ENCODE measurements at places on chromosomes 4 and X. TPM values are rescaled to one million over a fixed set of nuclear protein-coding genes. Genes with fewer than 3 reads are reported as not detected.

Gene TRAPPC2
- 13.9 TPM for total RNA-seq

- DNase-seq, result no peak
These were observed 178.7 kb downstream of the FRAS1 start for GRCh38 chr4:78235800-78236199.

Gene S100P
- total RNA-seq, result not detected

GRCh38 chr4:141216002-141216761 is 4.5 kb upstream of the ZNF330 start:
- no peak for DNase-seq

Gene ARFIP1
- 42.4 TPM for total RNA-seq

DNA sequence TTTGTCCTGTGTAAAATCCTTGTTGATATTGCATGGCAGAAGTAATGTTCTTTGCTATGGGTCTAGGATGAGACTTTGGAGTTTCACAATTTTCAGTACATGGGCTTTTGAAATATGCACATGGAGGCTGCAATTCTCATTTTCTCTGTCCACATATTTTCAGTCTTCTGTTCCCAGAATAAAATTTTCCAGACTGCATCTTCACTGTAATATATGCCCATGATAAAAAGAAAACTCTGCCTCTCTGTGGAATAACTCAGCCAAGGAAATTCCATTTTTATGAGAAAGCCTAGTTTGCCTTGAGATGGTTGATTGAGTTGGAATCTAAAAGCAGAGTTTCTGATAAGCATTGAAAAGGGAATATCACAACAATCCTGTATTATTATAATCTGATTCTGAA is 601.4 kb upstream of the AADAT start:
- DNase-seq, result no peak

Gene P2RY8
- total RNA-seq, result not detected

Gene DDX53
- not detected for total RNA-seq

DNA sequence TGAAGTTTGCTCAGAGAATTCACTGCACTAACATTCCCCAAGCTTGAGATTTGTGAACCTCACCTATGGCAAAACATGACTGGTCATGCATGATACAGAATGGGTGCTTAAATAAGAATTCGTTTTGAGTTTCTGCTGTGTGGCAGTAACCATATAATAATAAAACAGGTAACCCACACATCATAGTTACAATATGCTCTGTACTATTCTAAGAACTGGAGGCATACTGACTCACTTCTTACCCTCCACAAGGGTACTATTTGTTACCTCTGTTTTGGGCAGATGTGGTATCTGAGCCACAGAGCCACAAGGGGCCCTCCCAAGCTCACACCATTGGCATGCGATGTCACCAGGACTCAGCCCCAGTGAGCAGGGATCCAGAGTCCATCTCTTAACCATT is 17.6 kb downstream of the SLC2A9 start:
- DNase-seq, result no peak

GRCh38 chr4:170088716-170089115 is 1.0 kb downstream of the AADAT start:
- no peak for DNase-seq

Gene NLGN4X
- total RNA-seq, result under 0.01 TPM

- DNase-seq, result no peak
These were observed 362.0 kb downstream of the ADAM29 start for GRCh38 chr4:175280153-175280552.

DNA sequence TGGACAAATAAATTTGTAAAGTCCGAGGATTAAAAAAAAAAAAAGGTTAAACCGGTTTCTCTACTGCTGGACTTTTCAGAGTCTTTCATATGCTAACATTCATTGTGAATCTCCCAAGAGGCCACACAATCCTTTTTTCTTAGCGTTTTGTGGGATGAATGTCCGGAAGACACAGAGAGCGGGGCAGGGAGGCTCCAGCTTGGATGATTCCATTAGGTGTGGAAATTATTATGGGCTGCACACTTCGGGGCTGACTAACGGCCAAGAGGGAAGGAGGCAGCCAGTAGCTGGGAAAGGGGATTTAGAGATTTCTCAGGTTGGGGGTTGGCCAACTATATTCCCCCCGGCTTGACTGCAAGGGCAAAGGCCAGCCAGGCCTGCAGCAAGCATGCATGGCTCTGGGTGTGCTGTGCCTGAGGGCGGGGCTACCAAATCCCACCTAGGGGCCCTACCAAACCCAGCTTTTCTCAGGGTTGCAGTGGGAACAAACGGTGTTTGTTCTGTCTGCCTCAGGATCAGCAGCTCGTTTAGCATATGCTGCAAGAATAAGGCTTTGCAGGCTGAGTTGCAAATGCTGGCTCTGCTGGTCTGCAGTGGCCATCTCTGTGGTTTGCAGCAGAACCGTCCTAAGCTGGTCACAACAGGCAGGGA is 28.6 kb downstream of the NYX start:
- DNase-seq, result no peak

- DNase-seq, result peak; percentile 51
These were observed 32.2 kb downstream of the IL21 start for GRCh38 chr4:122588453-122589238.

GRCh38 chrX:35622601-35623000 is 175.5 kb upstream of the MAGEB16 start:
- no peak for DNase-seq

- peak; percentile 30 for DNase-seq
These were observed 144.8 kb downstream of the TLL1 start for GRCh38 chr4:166017804-166018203.

GRCh38 chr4:3386526-3386925 is 55.2 kb upstream of the HGFAC start:
- DNase-seq, result no peak

Measured in fibroblast of lung (primary cell).